ENCODE measurements at places on chromosomes 5 and 9.

DNA sequence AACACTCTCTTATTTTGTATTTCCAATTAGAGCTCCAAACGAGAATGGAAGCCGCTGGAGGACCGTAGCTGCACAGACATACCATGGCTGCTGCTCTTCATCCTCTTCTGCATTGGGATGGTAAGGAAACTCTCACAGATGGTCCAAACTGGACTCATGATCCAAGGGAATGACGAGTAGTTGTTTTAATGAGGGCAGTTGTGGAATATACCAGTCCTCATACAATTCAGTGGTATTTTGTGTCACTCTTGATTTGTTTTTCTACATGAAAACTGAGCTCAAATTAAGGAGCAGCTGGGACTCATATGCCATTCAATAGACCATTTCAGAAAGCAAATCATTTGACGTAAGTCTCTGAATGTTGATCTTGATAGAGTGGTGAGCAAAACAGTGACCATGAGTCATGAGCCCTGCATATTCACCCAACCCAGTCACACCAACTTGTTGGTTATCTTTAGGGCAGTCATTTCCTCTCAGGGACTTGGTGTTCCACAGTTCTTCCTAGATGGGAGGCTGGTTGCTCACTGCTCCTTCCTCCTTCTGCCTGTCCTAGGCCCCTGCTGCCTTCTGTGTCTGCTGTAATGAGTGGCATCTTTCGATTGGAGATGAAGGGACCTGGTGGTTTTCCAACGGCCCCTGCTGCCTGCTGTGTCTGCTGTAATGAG is 54.9 kb downstream of the SLC44A1 start:
- no peak for DNase-seq

- no peak for DNase-seq
Measured at GRCh38 chr5:1549475-1550030, 25.8 kb upstream of the LPCAT1 start.

- DNase-seq = no peak
Measured at GRCh38 chr9:101265261-101265660, 119.5 kb downstream of the BAAT start.

GRCh38 chr5:39616131-39616530 is 191.4 kb upstream of the DAB2 start:
- no peak for DNase-seq

DNA sequence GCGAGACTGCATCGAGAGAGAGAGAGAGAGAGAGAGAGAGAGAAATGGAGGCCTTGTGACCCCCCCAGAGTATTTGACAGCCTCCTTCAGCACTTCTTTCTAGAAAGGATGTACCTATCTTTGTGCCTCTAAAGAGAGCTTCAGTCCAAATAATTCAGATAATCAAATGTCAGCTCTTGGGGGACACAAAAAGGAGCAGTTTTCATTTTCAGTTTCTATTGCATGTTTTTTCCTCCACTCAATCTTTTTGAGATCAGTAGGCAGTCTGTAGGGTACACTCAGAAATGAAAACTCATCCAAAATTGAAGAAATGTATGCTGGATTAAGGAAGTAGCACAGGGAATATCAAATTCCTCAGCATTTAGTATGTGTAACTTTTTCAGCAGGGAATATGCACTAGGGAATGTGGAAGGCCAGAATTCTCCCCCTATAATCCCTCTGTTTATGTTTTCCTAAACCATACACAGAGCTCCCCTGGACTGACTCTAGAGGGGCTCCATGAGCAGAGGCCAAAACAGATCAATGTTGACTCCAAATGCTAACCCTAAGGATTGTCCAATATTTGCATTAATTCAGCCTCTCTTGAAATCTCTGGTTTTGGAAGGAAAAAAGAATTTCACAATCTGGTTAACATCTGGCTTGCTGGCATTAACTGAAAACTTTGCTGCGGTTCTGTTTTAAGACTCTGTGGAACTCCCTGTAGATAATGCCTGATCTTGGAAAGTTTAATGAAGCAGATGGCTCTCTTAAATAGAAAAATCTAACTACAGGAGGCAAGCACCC is 250.1 kb downstream of the CEMIP2 start:
- no peak for DNase-seq

GRCh38 chr5:5257353-5257752 is 117.2 kb downstream of the ADAMTS16 start:
- no peak for DNase-seq

GRCh38 chr9:136824496-136825225 is 16.9 kb downstream of the RABL6 start:
- DNase-seq = no peak

DNA sequence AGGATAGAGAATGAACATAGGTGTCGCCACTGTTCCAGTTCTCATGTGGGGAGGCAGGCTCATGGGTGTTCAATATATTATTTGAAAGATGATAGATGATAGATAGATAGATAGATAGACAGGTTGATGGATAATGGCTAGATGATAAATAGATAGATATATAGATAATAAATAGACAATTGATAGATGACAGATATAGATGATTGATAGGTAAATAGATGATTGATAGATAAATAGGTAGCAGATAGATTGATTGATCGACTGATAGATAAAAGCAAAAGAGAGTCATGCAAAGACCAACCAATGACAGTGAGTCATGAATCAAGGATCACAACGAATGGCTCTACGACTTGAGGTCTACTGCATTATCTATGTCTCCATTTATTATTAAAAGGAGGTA is 30.4 kb downstream of the SPARC start:
- DNase-seq = no peak

GRCh38 chr5:108649106-108649505 is 98.6 kb upstream of the FER start:
- no peak for DNase-seq

GRCh38 chr5:167402671-167403070 is 888.8 kb upstream of the WWC1 start:
- DNase-seq = no peak

DNA sequence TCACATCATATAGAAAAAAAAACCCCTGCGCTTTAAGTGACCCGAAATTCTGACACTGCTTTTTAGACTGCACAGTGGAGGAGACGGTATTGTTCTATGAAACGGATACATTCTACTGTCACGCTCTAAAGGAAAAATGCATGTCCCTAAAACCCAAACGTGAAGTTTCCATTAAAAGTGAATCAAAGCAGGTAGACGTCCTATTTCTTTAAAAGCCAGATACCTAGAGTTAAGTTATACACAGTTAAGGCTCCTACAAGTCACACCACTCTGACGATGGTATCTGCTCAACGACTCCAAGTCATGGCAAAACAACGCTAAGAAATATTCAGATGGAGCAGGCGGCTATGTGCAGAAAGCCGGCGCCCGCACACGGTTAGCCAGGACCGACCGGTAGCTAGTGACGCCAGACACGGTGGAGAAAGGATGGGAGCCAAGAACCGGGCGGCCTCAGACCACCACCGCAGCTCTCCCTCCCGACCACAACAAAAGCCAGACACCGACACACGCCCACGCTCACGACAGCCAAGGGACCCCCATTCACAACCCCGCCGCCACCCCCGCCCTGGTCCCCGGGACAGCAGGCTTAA is 734 bp downstream of the SKP1 start:
- DNase-seq = no peak

- peak; percentile 12 for DNase-seq
Measured at GRCh38 chr5:160213537-160213936, 15.8 kb upstream of the FABP6 start.

DNA sequence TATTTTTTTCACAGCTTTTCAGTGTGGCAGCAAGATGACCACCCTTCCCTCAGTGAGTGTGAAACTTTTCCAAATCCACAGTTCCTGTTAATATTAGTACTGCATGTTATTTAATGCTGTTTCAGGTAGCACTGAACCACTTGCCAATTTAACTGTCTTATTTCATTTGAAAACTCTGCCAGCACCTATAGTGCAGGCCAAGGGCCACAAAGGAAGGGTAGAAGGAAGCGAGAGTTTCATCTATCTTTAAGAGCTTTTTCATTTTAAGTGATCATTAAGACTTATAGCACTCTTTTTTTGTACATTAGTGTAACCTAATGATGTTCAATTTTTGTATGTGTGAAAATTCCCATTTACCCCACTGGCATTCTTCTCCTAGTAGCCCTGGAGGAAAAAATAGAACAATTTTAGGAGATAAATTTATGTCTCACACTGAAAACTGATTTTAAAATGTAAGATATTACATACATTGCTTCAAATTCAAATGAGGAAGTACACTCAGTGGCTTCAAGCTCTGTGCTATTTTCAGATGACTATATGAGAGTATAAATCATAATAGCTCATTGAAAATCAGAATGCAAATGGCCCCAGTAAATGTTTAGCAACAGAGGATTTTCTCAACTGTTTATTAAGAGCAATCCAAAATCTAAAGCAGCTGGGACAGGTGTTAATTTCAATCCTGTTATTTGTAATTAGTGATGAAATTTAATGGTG is 820.5 kb downstream of the PTPRD start:
- DNase-seq = no peak

- no peak for DNase-seq
Measured at GRCh38 chr5:37575541-37576489, 196.7 kb downstream of the WDR70 start.

- DNase-seq = no peak
Measured at GRCh38 chr9:137784046-137784445, 93.5 kb upstream of the CACNA1B start.

DNA sequence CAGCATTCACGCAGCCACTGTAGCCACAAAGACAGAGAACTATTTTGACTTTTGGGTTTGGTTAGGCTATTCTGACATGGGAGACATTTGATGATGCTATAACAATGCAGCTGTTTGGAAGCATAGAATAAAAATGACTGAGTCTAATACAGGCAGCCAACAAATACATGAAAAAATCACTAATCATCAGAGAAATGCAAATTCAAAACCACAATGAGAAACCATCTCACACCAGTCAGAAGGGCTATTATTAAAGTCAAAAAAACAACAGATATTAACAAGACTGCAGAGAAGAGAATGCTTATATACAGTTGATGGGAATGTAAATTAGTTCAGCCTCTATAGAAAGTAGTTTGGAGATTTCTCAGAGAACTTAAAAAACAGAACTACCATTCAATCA is 107.1 kb upstream of the POC5 start:
- DNase-seq = no peak

GRCh38 chr9:129610213-129610472 is 10.8 kb downstream of the C9orf50 start:
- no peak for DNase-seq

DNA sequence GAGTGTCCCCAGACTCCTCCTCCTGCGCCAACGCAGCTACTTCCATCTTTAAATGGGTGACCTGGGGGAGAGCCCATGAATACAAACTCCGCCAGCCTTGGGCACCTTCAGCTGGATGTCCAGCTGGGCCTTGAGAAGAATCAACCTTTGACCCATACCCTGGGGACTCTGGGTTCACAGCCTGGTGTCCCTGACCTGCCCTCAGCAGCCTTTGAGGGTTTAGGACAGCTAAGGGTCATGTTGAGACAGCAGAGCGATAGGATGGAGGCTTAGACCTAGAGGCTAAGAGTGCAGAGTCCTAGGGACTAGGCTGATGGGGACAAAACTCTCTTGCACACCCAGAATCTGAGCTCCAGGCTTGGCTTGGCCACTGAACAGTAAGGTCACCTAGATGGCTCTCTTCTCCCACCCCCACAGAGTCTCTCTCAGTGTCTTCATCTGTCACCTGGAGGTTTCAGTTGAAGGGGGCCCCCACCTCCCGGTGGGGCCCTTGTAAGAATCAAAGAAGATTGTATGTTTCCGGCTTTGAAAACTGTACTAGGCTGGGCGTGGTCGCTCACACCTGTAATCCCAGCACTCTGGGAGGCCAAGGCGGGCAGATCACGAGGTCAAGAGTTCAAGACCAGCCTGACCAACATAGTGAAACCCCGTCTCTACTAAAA is 6.7 kb upstream of the AQP3 start:
- no peak for DNase-seq

DNA sequence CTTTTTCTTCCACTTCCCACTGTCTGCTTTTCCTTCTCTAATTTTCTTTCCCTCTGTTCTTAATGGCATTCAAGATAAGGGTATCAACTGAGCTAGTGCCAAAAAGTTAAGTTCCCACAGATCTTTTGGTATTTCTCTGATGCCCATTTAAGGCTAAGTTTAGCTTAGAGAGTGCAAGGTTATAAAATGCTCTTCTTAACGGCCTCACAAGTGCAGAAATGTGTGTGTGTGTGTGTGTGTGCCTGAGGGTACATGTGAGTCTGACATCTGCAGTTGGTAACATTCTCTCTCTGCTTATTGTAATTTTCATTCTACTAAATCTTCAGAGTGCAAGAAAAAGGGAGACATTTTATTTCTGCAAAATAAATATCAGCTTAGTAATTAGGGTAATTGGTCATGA is 24.2 kb downstream of the FBN2 start:
- no peak for DNase-seq

GRCh38 chr9:15543047-15543813 is 9.6 kb upstream of the CCDC171 start:
- DNase-seq = no peak

DNA sequence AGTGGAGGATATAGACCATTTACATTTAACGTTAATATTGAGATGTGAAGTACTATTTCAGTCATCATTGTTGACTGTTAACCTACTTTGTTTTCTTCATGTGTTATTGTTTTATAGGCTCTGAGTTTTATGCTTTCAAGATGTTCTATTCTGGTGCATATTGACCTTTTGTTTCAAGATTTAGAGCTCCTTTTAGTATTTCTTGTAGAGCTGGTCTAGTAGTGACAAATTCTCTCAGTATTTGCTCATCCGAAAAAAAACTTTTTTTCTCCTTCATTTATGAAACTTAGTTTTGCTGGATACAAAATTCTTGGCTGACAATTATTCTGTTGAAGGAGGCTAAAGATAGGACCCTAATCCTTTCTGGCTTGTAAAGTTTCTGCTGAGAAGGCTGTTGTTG is 91.3 kb downstream of the INVS start:
- DNase-seq = no peak

- no peak for DNase-seq
Measured at GRCh38 chr9:37121881-37122280, 1.5 kb downstream of the ZCCHC7 start.

DNA sequence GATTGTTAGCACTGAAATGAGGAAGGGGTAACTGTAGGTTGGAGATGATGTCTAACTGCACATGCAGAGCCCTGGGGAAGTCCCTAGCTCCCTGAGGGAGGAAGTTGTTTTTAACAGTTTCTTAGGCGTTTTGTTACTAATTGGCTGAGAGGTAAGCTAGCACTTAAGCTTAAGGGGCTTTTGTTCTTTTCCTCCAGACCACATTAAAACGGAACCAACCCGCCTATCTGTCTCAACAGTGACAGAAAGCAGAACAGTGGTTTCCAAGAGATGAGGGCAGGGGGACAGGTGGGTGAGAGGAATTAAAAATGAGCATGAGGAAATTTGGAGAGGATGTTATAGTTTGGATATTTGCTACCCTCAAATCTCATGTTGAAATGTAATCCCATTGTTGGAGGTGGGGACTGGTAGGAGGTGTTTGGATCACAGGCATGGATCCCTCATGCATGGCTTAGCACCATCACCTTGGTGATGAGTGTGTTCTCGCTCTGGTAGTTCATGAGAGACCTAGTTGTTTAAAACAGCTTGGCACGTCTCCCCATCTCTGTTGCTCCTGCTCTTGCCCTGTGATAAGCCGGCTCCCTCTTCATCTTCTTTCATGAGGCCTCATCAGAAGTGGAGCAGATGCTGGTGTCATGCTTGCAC is 38.9 kb downstream of the LYRM7 start:
- DNase-seq = peak; percentile 87
